Smooth muscle cell of trachea (primary cell): ENCODE measurements at places on chromosomes 2 and 18. TPM values are rescaled to one million over a fixed set of nuclear protein-coding genes. Genes with fewer than 3 reads are reported as not detected.

SPHKAP gene
- total RNA-seq = under 0.01 TPM in 1 of 2 replicates, not detected in the other

PXDN gene
- 144 and 189 TPM in 2 replicates for total RNA-seq

OBSL1 gene
- 41.0 and 69.1 TPM in 2 replicates for total RNA-seq

NCKAP1 gene
- 163 and 167 TPM in 2 replicates for total RNA-seq

EGR4 gene
- 0.83 TPM in 1 of 2 replicates, not detected in the other for total RNA-seq

FOXD4L1 gene
- 0.15 and 0.17 TPM in 2 replicates for total RNA-seq

GNLY gene
- total RNA-seq = not detected in 2 replicates

SCYGR4 gene
- total RNA-seq = not detected in 2 replicates

ABHD1 gene
- total RNA-seq = under 0.01 and 0.15 TPM in 2 replicates

SERPINB12 gene
- total RNA-seq = not detected in 2 replicates

LIPG gene
- 0.58 and 0.83 TPM in 2 replicates for total RNA-seq

ABCG5 gene
- not detected in 2 replicates for total RNA-seq

KCNIP3 gene
- 2.9 and 3.6 TPM in 2 replicates for total RNA-seq

CHRNG gene
- not detected in 2 replicates for total RNA-seq

POTEC gene
- not detected in 2 replicates for total RNA-seq

HNMT gene
- total RNA-seq = 20.8 and 45.4 TPM in 2 replicates

GAD1 gene
- 0.33 TPM in 1 of 2 replicates, not detected in the other for total RNA-seq

MC5R gene
- not detected in 2 replicates for total RNA-seq

PDE1A gene
- total RNA-seq = 26.5 and 75.3 TPM in 2 replicates

PLA2R1 gene
- 14.1 and 16.5 TPM in 2 replicates for total RNA-seq

MOCOS gene
- total RNA-seq = 5.5 and 13.7 TPM in 2 replicates

SERPINB13 gene
- not detected in 2 replicates for total RNA-seq

TLX2 gene
- total RNA-seq = 0.58 and 0.83 TPM in 2 replicates

TET3 gene
- total RNA-seq = 3.1 and 4.1 TPM in 2 replicates

EIF5B gene
- 25.0 and 31.6 TPM in 2 replicates for total RNA-seq

OR6B3 gene
- not detected in 2 replicates for total RNA-seq

LYPD1 gene
- 0.33 and 0.73 TPM in 2 replicates for total RNA-seq

SLC4A3 gene
- total RNA-seq = 1.2 and 4.1 TPM in 2 replicates

MBD2 gene
- 19.7 and 29.1 TPM in 2 replicates for total RNA-seq

TRIM43 gene
- not detected in 2 replicates for total RNA-seq

CRYGC gene
- total RNA-seq = not detected in 2 replicates

EXOC6B gene
- total RNA-seq = 27.1 and 33.2 TPM in 2 replicates
